ENCODE measurements at places on chromosomes 16 and 17. TPM values are rescaled to one million over a fixed set of nuclear protein-coding genes. Genes with fewer than 3 reads are reported as not detected.

The KCNJ16 gene
- total RNA-seq, result not detected

The CNTNAP4 gene
- not detected for total RNA-seq

The CACNG1 gene
- total RNA-seq, result not detected

The KRTAP9-2 gene
- total RNA-seq, result not detected

The TBKBP1 gene
- 12.9 TPM for total RNA-seq

The SMIM22 gene
- not detected for total RNA-seq

The TMEM238L gene
- not detected for total RNA-seq

The CPHXL2 gene
- total RNA-seq, result not detected

The TEDC2 gene
- total RNA-seq, result 11.0 TPM

The SEZ6L2 gene
- 39.8 TPM for total RNA-seq
